ENCODE measurements at places on chromosomes 2 and 18.

GRCh38 chr2:11370377-11371091 lies 26.1 kb upstream of the ROCK2 start:
- no peak for DNase-seq

DNA sequence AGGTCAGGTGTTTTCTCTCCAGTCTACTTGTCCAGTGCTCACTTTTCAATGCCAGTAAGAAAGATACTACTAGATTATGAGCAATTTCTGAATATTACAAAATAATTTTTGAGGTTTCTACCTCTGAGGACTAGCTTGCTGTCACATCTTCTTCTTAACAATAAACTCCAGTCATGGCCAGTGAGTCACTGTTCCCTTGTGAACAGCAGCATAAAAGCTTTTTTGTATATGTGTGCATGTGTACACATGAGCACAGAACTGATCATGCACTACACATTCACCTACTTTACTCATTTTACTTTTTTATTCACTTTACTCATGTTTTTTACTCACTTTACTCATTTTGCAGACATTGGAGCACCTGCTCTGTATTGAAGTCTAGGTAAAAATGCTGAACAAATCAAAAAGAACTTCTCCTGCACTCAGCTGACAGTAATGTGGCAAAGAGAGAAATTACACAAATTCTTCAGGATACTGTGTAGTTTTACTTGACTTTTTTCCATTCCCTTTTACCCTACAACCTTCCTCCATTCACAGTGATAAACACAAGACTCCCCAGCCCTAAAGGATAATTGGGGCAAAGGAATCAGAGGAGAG lies 28.0 kb downstream of the ST6GAL2 start:
- no peak for DNase-seq

GRCh38 chr2:127649100-127649611 lies 3.2 kb downstream of the GPR17 start:
- no peak for DNase-seq

GRCh38 chr2:137700681-137701080 lies 263.6 kb upstream of the HNMT start:
- no peak for DNase-seq

GRCh38 chr2:39225567-39225966 lies 18.2 kb downstream of the CDKL4 start:
- DNase-seq = peak; percentile 40

DNA sequence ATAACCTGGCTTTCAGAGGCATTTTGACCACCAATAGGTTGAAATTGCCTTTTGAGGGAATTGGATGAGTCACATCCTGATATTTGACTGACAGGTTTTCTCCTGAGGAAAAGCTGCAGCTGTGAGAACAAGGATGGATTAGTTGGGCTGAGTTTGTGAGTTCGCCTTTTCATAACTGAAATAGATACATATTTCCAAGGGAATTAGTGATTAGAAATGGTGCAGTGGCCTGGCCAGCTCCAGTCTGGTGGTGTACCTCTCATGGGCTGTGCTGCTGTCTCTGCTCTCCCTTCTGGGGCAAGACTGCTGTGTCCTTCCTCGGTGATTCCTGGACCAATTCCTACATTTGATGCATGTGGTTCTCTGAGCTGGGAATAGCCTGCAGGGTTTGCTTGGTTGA lies 341.3 kb downstream of the TSN start:
- no peak for DNase-seq

All from GM12865 (cell line).